Ecto neural progenitor cell (in vitro differentiated cells): ENCODE measurements at places on chromosomes 7 and 10.

- DNase-seq = no peak
Measured at GRCh38 chr7:116240024-116240668, 29.8 kb downstream of the TES start.

DNA sequence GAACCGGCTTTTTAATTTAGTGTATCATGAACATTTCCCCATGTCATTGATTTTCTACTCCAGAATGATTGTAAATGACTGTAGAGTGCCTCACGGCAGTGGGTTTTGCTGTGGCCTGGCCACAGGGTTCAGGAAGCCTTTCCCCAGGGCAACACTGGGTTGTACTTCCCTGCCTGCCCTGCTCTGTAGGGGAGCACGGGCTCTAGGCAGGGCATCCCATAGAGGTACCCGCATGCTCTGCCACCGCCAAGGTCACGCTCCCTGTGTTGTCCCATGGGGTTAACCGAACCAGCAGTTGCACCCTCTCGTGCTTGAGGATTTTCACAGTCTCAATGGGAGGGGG, 63.8 kb downstream of the BPGM start:
- DNase-seq = no peak

DNA sequence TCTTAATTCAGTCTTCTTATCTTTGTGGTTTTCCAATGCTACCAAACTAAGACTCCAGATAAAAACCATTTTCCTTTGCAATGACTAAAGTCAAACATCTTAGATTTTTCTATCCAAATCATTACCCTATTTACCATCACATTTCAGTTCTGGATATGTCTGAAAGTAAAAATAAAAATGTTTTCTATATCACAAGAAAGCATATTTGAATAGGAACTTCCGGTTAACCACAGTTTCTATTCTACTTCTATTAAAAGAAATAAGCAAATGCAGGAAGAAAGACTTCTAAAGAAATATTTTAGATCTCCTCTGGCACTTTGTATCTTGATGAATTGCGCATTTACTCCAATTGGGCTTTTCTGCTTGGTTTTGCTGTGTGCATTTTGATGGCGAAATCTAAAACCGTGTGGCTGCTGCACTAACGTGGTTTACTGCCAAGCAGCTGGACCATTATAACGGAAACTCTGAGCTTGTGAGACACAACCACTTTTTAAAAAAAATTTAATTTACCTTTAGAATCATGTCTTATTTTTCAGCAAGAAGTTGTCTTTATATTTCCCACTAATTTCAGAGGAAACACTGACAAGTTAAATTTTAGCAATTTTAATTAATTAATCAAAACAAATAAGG, 146.1 kb downstream of the VPS50 start:
- DNase-seq = no peak

GRCh38 chr7:44384586-44385433, 59.4 kb upstream of the CAMK2B start:
- peak; percentile 32 for DNase-seq

- no peak for DNase-seq
Measured at GRCh38 chr10:24318517-24318916, 109.6 kb downstream of the KIAA1217 start.

DNA sequence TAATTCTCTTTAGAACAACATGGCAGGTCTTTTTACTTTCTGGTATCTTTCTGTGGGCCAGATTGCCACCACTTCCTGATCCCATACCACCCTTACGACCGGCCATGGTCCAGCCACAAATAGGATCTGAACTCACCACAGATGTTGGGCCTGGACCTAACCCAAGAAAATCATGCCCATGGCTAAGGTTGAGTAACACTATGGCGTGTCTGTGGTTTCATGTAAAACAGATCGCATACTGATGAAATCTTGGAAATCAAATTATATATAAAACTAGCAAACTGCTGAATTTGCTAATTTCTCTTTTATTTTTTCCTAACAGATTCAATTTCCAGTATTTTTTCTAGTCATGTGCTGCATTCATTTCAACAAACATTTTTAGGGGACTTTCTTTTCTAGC, 77.2 kb downstream of the CH25H start:
- DNase-seq = no peak

DNA sequence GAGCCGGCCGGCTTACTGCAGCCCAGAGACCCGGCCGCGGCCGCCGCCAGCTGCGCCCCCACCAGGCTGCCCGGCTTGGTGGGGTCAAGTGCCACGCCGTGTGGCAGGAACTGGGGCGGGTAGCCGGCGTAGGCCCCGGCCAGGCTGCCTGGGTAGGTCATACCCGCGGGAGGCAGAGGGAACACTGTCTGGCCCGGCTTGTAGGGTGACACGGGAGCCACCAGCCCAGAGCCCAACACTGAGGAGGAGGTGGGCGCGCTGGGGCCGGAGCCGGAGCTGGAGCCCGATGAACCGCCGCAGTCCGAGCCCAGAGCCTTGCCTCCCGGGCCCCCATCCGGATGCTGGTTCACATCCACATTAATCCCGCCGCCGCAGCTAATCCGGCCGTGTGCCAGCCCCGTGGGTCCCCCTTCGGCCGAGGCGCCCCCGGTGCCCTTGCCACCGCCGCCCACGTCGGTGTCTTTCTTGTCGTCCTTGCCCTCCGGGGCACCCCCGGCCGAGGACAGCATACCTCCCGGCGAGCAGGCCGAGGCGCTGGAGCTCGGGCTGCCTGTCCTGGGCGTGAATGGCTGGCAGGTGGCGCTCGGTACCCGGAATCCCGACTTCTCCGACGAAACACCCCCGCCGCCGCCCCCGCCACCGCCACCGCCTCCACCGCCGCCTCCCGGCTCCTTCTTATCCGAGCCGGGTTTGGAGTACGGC, 2.0 kb downstream of the ZNF503 start:
- peak; percentile 87 for DNase-seq

- DNase-seq = no peak
Measured at GRCh38 chr7:120475994-120476393, 203.0 kb downstream of the KCND2 start.

DNA sequence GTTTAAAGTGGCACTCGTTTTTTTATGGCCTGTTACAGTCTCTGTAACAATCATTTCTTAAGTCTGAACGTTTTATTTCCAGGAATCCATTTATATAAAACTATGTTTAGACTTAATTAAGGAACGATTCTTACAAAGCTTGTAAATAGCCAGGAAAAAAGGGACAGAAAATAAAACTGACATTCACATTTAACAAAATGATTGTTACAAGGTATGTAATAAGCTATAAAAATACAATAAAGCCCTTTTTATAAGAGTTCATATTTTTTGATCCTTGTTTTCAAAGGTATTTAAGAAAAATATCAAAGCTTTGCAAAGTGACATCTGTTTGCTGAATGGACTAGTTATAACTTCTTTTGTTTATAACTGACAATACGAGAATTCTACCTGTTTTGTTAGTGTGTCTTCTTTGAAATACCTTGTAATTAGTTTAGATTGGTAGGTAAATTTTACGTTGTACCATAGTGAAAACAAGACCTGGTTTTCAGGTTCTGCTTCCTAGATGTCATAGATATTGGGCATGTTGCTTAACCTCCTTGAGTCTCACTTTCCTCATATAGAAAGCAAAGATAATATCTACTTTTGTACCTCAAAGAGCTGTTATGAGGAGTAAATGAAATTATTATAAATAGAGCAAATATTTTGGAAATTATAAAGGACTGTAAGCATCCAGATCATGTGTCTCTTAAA, 25.8 kb downstream of the BTRC start:
- DNase-seq = no peak

DNA sequence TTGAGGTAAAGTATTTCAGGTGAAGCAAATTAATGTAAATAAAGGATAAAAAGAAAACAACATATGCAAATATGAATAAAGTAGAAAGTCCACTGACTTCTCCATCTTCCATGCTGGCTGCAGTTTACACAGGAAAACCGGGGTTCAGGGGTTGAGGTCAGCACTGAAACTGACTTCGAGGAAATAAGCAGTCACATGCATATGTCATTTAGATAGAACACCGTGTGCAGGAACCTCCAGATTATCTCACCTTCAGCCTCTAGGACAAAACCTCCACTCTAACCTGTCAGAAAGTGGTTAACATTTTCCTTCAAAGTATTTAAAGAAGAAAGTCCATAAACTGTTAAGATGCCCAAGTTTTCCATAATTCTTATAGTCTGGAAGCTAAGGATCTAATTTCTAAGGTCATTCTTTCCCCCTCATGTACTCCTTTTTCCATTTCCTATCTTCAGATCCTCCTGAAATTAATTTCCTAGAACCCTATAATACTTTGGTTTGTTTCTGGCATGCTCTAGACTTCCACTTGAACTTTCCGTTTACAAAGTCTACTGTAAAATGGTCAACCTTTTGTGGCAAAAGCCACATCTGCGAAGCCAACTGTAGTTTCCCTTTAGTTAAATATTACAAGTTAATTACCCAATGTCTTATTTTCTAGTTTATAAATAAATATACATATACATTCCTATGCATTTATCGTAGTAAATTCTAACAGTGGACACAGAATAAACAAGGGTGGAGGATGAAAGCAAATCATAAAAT, 173.3 kb downstream of the RAPGEF5 start:
- DNase-seq = no peak

- DNase-seq = no peak
Measured at GRCh38 chr7:130133029-130133782, 62.9 kb downstream of the KLHDC10 start.

GRCh38 chr7:158134824-158135223, 452.8 kb downstream of the PTPRN2 start:
- DNase-seq = no peak

- DNase-seq = no peak
Measured at GRCh38 chr10:3495281-3495680, 289.7 kb downstream of the KLF6 start.

DNA sequence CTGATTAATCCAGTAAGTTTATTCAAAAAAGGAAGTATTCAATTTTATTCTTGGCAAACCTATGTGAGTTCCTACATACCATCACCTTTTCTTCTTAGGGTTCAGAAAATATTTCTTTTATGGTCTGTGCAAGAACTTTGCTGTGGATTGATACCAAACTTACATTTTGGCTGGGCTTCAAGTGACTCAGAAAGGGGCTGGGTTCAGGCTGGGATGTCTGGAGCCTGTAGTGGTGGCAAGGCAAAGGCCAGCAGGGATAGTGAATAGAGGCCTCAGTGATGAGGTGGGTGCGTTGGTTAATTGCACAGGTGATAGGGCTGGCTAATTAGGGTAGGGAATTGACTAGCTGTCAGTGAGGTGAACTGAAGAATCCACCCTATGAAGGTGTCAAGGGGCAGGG, 40.2 kb upstream of the ATXN7L1 start:
- no peak for DNase-seq

DNA sequence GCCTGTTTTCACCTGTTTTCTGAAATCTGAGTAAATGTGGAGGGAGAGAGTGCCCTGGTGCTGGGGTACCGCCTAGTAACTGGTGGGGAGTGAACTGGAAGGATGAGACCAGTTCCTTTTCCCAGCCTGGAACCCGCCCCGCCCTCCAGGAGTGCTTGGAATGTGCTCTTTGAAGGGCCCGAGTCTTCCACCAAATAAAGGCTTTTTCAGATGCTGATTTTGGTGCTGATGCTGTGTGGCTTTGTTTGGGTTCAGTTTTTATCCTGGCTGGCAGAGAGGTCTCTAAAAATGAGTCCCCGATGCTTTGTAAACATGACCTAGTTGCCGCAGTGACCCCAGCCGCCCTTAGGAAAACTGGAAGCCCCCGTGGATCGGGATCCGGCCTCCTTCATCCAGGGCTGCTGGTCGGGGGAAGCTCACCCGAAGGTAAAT, 25.9 kb downstream of the FOXK1 start:
- peak; percentile 64 for DNase-seq

DNA sequence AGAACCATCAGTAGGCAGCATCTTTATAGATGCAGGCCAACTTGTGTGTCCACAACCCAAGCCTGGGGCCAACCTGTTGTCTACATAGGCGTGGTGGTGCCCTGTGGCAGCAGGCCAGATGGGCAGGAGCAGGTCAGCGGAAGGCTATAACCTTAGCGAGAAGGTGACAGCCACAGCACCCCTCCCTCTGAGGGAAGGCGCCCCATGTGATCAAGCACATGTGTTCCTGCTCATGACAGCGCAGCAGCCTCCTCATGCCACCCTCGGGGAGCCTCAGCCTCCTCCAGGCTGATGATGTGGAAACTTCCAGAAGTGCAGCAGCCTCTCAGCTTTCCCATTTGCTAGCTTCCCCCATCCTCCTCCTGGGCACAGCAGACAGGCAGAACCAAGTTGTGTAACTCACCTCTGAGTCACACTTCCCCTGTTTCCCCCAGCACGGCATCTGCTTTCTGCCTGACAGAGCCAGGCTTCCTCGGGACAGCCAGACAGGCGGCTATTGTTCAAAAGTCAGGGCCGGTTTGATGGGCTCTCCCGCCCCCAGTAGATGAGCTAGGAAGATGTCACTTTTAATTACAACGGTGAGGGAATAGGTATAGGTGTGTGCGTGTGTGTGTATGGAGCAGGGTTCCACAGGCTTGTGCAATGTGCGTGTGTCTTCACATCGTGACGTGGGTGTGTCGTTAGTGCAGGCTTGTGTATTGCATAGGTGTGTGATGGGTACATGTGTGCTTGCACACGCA, 312.0 kb upstream of the ZMIZ1 start:
- no peak for DNase-seq
